ENCODE measurements at places on chromosomes 16 and 17.
A peak's percentile ranks its signal among the peaks of the same experiment; 100 is the strongest.

DNA sequence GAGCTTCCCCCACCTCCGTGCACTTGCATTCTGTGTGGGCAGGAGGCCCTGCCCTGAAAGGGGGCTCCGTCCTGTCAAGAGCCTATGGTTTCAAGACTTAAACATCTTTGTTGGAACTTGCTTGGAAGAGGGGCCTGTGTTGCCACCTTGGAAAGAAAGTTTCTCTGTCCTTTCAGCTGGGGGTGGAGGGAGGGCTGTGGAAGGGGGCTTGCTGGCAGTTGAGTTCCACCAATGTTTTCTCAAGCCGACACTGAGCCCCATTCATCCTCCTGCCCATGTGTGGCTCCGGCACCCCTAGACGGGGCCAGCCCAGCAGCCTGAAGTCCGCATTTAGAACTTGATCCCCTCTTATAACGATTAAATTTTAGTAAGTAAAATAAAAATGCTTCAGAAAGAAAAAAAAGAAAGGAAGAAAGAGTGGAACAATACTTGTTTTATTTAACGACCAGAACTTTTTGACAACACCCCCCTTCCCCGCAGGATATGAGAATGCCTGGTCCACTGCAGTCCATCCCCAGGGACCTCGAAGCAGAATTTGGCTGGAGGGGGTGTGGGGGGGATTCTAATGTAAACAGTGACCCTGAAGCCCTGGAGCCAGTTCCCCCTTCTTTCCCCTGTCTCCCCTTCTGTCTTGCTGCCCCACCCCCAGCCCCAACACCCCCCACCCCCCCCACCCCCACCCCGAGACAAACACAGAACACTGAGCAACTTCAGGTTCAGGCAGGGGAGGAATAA is 26.9 kb upstream of the CLEC18A start:
- no peak for DNase-seq

DNA sequence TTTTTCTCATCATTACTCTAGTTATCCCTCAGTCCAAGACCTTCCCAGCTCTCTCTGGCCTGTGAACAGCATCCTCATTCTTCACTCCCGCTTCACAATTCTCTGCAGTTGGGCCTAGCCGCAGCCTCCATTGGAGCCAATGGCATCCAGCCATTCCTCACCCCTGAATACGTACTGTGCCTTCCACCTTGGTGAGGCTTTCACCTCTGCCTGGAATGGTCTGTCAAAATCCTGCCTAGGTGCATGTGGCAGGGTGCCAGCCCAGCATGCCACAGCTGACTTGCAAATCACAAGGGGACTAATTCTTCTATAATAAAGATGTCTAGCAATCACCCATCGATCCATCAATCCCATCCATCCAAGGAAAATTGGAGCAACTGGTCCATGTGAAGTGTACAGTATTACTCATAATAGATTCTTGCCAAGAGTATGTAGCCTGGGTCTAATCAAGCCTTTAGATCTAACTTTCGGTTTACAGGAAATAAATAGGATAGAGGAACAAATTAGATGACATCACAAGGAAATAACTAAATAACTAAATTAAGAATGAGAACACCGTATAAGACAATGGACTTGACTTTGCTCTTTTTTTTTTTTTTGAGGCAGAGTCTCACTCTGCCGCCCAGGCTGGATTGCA is 5.1 kb upstream of the CX3CL1 start:
- no peak for DNase-seq

GRCh38 chr17:53919356-53919755 is 96.6 kb downstream of the KIF2B start:
- DNase-seq, result no peak

DNA sequence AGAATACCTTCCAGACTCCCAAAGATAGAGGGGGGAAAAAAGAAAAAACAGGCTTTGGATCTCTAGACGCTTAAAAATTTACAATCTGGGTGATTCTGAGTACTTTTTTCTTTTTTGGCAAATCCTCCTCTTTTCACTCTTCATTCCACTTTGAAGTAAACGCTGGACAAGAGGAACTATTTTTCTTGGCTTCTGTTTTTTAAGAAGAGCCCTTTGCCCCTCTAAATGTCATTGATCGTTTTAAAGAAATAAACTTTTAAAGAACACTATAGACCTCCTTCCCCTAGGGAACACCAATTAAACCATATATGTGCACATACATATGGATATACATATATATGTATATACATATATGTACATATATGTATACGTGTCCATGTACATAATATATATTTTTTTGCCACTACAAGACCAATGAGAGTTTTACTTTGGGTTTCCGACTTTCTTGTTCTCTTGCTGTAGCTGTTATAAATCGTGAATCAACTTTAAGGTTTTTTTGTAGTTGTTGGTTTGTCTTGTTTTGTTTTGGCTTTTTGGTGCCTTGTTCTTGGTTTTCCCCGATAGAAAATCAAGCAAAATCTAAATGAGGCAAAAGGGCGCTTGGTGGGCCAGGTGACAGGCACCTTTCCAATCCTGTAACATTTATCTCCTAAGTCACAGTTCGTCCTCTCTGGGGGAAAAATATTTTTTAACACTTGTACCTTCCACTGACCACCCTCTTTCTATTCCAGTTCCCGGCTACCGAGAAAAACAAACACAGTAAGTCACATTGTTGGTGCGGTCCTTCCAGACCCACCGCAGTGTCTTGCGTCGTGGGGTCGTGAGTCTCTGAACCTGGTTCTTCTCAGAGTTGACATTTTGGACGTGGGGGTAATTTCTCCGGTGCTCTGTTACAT is 4.4 kb downstream of the FOXF1 start:
- DNase-seq, result no peak

DNA sequence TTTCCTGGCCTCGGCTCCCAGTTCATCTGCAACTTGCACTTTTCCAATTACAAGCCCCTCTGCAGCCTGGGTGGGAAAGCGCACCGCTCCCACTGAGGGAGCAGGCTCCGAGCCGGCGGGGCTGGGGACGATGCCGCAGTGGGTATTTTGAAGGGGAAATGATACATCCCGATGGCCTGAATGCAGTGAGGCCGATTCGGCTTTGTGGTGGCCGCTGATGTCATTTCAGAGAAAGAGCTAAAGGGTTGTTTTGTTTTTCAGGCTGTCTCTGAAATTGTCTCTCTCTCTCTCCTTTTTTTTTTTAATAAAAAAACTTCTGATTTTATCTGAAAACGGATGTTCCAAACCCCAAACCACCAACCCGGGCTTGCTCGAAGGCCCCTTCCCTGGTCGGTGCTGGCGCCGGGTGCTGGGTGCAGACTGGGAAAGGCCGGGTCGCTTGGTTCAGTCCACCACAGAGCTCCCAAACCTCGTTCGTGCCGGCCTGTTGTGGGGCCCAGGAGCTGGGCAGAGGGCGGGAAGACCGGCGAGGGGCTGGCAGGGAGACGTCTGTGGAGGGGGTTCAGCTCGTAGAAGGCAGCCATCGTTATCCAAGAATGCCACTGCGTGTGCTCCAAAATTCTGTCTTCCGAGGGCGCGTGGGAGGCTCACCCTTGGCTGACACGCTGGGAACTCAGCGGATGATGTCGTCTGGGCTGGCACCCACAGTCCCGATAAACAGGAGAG is 102.8 kb downstream of the FOXL1 start:
- no peak for DNase-seq

DNA sequence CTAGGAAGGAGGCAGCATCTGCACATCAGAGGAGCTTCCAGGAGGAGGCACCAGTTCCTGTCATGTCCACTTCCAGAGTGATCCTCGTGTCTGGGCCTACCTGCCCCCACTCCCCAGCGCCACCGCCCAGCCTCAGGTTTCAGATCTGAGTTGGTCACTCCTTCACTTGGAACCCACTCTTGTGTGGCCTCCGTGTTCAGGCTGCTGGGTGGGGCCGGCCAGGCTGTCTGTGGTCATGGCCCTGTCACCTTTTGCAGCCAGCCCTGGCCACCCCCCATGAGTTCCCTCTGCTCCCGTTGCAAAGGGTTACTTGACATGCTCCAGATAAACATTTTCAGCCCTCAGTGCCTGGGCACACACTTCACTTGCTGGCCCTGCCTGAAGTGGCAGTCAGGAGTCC is 26.6 kb upstream of the SPPL2C start:
- no peak for DNase-seq

GRCh38 chr16:89324056-89325010 is 106.8 kb downstream of the ZNF778 start:
- DNase-seq, result peak; percentile 38

GRCh38 chr16:13940397-13940933 is 20.5 kb downstream of the ERCC4 start:
- DNase-seq, result no peak

DNA sequence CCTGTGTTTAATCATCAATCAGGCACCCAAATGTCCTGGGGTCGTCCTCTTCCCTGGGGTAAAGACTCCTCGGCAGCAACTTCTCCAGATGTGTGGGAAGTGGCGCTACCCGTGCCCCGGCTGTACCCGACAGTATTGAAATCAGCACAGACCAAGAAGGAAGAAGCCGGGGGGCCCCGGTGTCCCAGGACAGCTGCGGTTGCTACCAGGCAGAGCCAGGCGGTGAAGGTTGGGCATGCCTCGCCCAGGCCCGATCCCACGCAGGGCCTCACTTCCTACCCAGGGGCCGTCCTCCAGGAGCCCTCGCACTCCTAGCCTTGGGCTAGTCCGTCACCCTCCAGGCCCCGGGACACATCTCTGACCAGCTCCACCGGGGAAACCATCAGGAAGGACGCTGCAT is 9.0 kb upstream of the CCDC154 start:
- DNase-seq, result no peak

DNA sequence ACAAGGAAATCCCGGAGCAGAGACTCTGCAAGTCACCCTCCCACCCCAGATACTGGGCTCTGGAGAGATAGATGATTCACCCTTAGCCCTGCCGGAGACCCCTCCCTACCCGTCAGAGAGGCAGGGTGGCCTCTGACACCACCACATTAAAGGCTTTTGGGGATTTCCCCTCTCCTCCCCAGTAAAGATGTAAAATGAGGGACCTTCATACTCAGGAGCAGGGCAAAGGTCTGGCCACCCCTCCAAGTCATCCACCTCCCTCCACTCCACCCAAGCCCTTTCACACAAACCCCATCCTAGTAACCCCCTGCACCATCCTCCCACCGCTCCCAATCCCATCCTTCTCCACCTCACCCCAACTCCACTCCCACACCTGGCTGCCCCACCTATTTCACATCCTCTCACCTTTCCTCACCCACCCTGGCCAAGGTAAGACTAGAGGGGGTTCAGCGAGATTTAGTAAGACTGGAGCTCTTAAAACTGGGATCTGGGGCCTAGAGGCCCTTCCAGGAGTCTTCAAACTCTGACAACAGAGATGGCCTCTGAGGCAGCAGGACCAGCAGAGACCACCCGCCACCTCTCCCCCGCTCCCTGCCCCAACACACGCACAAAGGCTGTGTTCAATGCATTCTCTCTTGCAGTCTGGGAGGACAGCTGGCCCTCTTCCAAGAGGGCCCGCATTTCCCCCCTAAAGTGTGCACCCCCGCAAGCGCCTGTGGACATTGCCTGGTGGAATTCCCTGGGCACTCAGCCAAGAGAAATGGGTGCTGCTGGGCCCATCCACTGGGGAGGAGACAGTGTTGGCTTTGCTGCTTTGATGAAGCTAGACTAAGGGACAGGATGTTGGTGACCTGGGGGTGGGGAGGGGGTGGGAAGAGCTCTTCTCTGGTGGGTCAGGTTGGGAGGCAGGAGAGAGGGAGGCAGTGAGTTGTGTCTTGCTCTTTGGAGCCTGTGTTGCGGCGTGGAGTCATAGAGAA is 1.1 kb downstream of the ABAT start:
- peak; percentile 19 for DNase-seq

DNA sequence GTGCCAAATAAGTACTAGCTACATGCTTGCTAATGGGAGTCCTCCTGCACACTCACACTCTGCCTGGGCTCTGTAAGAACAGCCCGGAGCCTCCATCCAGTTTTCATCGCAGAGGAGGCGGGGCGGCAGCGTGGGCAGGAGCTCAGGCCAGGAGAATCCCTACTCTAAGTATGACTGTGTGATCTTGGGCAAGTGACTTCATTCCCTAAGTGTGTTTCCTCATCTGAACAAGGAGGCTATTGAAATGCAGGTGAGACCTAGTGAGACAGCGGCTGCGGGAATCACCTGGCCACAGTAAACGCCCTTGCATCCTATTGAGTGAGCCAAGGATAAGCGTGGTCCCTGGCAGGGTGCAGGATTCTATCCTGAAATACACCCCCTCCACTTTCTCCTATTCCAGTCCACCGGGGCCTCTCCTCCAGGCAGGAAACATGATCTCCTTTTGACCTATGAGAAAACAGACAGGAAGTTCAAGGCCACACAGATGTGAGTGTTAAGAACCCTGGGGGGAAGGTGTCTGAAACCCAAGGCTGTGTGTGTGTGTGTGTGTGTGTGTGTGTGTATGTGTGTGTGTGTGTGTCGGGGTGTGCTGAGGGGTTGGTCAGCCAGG is 5.2 kb upstream of the RAI1 start:
- DNase-seq, result no peak

DNA sequence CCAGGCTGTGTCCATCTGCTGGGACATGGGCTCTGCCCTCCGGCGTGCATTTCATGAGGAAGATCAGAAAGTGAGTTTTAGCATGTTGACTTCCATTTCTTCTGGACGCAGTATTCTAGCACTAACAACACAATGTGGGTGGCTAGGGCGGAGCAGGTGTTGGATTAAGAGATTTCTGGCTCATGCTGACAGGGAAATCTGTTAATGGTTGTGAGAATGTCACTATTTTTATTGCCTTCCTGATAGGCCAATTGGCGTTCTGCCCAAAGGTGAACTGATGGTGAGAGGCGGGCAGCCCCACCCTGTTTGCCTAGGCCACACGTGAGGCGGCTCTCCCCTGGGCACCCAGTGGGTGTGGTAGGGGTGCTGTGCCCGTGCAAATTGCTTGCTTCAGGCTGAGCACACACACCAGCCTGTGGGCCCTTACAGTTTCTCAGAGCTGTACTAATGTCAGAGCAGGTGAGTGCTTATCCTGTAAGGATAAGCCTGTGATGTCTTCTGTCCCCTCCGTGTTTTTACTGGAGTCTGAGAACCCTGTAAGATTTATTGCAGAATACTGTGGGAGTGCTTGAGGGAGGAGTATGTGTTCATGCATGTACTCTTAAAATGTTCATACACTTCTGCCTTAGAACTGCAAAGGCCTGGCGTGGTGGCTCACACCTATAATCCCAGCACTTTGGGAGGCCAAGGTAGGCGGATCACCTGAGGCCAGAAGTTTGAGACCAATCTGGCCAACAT is 30.9 kb downstream of the PGS1 start:
- DNase-seq, result no peak

- DNase-seq, result peak; percentile 30
These were observed 306.9 kb upstream of the RBFOX1 start for GRCh38 chr16:7025616-7026190.

DNA sequence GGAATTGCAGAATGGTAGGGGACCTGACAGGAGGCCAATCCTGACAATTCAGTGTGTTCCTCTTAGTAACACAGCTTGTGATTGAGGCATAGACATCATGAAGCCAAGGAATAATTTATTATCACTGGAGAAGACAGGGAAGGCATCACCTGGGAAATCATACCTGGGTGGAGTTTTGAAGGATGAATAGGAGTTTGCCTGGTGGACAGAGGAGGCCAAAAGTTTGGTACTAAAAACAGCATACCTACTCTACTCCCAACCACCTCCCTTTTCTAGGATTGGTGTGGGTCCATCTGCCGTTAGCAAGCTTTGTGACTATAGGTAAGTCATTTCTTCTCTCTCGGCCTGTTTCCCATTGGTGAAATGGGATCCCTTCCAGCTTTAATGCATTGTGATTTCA is 88.0 kb downstream of the RAB11FIP4 start:
- DNase-seq, result no peak

- DNase-seq, result no peak
These were observed 36.0 kb upstream of the ADAMTS18 start for GRCh38 chr16:77470851-77471250.

- DNase-seq, result no peak
These were observed 41.5 kb upstream of the YPEL2 start for GRCh38 chr17:59289981-59290301.

GRCh38 chr17:43431714-43432523 is 33.1 kb downstream of the ARL4D start:
- DNase-seq, result no peak

All from stimulated activated CD4-positive, alpha-beta T cell treated with anti-CD3 and anti-CD28 coated beads, TNF-alpha, amount 100 ng/mL, for 24 hours (primary cell).